ENCODE measurements at places on chromosomes 7 and 10.

- DNase-seq: no peak
Measured at GRCh38 chr7:106720641-106721040, 59.7 kb upstream of the CCDC71L start.

- DNase-seq: peak; percentile 57
Measured at GRCh38 chr10:73168465-73168803, 515 bp downstream of the FAM149B1 start.

- no peak for DNase-seq
Measured at GRCh38 chr10:21720090-21720489, 186.1 kb downstream of the MLLT10 start.

- no peak for DNase-seq
Measured at GRCh38 chr10:31847515-31847914, 81.1 kb downstream of the ARHGAP12 start.

DNA sequence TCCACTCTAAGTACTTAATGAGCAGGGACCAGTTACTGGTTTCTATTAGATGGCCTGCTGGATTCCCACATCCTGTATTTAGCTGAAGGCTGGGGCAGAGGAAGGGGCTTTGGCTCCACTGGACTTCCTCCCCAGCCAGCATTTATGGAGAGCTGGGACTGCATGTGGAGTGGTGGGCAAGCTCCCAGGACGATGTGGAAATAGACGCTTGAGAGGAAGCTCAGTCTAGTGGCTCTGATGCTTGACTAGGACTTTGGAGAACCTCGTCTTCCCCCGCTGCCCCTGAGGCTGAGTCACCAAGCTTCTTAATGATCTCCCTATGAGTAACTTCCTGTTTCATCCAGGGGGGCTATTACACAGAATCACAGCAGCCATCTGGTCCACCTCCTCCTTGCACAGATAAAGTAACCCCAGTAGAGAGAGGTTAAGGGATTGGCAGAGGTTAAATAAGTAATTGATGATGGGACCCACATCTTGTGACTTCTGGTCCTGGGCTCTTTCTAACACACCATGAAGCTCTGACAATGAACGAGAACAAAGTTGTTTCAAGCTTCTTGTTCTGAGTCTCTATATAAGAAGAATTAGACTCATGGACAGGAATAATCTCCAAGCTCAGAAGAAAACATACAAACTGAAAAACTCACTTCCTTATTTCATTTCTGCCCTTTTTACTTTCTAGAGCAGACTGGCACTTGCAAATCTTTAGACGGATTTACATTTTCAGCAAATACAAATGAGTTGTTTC lies 126.2 kb downstream of the PRPF18 start:
- DNase-seq: peak; percentile 70

DNA sequence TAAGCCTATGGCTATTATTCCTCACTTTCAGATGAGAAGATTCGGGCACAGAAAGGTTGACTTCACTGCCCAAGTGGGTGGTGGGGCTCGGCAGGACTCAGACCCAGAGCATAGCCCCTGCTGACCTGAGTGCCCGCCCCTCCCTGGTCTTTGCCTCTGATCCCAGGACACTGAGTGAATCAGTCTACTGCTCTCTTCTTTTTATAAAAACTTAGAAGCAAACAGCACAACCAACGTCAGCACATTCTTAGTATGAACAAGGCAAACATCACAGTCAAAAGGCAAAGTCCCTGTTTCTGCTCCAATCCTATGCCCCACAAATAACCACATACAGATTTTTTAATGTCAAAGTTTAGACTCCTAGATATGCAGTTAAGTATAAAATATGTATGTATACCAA lies 237.8 kb downstream of the ZMYND11 start:
- DNase-seq: no peak

DNA sequence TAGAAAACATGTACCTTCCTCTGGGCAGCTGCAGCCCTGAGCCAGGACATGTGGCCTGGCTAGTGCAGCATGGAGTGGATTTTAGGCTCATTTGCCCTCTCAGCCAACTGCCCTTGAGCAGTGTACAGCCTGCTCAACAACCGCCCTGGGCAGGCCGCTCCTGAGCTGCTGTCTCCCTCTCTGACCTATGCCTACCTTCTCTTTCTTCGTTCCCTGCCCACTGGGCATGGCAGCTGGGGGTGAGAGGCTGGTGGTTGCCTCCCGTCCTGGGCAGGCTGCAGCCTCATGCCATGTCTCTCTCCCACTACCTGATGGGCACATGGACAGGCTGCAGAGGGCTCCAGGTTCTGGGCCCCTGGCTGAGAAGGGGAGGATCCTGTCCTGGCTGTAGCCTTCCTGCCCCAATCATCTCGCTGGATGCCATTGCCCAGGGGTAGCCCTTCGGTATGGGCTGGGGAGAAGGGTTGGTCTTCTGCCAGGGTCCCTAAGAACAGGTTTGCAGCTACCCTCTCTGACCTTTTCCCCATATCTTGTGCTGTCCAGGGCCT lies 97.3 kb downstream of the NEURL1 start:
- no peak for DNase-seq

DNA sequence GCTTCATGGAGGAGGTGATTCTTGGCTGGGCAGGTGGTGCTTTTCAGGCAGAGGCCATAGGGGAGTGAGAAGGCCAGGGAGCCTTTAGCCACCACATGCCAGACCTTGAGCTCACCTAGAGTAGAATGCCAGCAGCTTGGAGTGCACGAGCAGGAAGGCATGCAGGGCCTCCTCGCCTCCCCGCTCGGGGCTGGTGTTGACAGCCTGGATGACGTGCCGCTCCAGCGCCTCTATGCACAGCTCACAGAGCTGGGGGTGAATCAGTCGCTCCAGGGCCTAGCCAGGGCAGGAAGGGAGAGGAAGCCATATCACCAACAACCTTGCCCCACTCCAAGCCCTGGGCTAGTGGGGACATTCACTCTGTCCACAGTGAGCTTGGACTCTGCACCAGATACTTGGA lies 15.7 kb downstream of the HPS1 start:
- DNase-seq: no peak

GRCh38 chr7:76346778-76347177 lies 12.0 kb downstream of the YWHAG start:
- DNase-seq: no peak

DNA sequence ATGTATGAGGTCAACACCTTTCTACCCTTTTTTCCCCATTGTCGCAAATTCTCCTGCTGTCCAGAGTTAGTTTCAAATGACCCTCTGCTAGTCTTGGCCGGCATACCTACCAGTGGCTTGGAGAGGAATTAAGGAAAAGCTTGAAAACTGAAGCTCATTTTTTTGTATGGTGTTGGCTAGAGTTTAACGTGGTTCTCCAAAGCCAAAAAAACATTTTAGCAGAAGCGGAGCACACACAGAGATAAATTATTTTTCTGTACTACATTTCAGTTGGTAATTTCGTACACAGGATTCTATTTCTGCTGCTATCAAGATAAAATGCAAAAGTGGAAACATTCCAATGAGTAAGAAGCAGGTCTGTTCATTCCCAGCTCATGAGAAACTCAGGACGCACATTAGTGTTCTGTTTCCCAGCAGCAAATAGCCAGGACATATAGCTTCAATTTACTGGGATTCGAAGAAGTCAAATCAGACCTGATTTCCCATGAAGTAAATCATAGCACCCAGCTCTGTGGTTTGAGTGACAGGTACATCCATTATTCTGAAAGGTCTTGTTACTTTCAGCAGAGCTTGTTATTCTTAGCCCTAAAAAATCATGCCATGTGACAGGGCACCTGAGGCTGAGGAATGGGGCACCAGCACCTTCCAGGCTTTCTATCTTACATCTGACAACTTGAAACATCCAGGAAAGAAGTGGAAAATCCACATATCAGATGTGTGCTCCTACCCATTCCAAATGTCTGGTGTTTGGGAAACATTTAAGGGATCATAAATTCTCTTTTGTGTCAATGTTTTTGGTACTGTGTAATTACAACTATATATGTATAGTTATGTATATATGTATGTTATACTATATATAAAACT lies 215.9 kb upstream of the C7orf33 start:
- DNase-seq: no peak

DNA sequence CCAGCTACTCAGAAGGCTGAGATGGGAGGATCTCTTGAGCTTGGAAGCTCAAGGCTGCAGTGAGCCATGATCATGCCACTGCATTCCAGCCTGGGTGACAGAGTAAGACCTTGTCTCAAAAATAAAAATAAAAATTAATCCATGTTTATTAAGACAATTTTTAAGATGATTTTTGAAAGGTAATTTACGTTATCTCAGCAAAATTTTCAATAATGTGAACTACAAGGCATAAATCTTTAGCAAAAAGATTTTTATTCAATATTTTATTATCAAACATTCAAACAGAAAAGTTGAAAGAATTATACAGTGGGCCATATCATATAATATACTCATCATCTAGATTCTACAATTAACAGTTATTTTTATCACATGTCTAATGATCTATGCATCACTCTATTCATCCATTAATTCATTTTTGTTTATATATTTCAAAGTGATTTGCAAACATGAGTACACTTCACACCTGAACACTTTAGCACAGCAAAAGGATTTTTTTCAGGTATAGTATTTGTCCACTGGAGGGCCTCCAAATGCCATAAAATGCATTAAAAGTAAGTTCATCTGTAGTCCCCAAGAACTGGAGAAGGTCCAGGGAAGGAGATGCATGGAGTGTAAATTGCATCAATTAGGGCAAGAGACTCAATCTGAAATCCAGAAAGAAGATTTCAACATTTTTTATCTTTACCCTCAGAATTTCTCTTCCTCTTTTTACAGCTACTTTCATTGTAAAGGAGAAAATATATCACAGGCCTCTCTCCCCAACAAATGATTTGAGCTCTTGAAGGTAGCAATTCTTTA lies 38.6 kb upstream of the RSBN1L start:
- DNase-seq: peak; percentile 83

DNA sequence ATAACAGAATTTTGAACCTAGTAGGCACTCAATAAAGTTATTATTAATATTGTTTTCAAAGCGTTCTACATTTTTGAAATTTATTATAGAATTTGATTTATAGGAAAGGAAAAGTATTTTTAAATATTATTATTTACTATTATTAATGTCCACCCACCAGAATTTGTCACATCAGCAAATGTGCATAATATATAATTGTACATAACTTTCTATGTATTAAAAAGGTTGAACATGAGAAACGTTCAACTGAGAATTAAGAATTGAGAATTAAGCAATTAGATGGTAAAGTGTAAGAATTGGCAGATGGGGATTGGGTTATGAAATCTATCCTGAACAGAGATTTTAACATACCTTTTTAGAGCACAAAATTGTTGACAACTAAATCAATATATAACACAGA lies 129.8 kb downstream of the PTN start:
- DNase-seq: no peak

- no peak for DNase-seq
Measured at GRCh38 chr7:78499971-78500370, 701.4 kb downstream of the PHTF2 start.

GRCh38 chr10:69321039-69321715 lies 42.9 kb downstream of the HK1 start:
- DNase-seq: peak; percentile 38

- no peak for DNase-seq
Measured at GRCh38 chr7:107913851-107914250, 22.9 kb downstream of the DLD start.

- DNase-seq: no peak
Measured at GRCh38 chr10:3578159-3578558, 206.8 kb downstream of the KLF6 start.

DNA sequence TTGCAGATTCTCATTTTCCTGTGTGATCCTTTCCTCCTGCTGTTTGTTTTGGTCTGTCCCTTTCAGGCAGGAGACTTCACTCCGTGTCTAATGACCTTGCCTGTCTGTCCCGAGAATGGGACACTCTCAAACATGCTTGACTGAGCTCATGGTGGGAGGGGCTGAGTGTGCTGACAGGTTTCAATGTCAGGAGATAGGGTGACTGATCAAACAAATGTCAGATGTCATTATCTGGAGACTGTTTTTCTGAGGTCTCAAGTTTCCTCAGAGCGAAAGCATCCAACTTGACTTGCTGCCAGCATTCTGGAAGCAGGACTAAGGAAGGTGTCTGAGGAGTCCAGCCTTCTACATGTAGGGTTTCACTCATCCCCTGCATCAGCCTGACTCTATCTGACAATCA lies 228.8 kb upstream of the KIAA1217 start:
- DNase-seq: no peak

DNA sequence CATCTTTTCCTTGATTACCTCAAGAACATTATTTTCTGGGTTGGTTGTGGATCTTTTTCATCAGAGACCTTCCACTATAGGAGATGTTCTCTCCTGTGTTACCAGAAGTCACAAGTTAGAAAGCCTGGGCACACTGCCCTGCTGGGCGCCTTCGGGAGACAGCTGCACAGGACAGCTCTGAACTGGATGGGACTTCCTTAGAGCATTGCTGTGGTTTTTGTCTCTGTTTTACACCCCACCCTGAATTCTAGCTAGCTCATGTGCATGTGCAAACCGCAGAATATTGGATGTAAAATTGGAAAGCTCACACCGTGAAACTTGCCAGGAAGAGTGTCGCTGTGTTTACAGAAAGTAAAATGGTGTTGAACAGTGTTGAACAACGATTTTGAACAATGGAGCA lies 54.4 kb upstream of the SEC61G start:
- no peak for DNase-seq

DNA sequence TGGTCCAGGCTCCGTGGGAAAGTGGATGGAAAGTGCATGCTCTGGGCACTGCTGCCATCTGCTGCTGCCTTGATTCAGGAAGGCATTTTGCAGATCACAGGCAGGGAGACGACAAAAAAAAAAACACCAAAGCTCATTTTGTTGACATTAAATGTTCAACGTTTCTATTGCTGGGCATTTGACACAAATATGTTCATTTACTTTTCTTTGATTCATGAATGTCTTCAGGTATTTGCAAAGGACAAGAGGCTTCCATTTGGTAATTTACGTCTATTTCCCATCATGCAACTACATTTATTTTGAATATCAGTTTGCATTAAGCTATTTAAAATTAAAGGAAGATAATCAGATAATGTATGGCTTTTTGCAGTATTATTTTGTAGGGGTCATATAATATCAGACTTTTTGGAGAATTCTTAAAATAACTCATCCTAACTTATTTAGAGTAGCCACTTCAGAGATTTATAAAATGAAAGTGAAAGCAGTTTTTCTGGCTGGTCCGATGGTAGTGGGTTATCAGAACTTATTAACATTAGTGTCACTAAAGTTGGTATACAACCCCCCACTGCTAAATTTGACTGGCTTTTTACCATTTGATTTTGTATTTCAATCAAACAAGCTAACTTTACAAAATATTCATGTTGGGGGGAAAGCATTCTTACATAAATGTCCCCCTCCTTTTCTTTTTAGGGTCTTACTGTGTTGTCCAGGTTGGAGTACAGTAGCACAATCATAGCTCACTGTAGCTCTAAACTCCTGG lies 65.3 kb downstream of the PDIA4 start:
- DNase-seq: peak; percentile 83

GRCh38 chr10:58993480-58994221 lies 182.8 kb upstream of the PHYHIPL start:
- DNase-seq: no peak
